ENCODE measurements at places on chromosomes 1 and 21.

- no peak for DNase-seq
These were observed 294.8 kb upstream of the ADAMTS5 start for GRCh38 chr21:27261676-27262075.

DNA sequence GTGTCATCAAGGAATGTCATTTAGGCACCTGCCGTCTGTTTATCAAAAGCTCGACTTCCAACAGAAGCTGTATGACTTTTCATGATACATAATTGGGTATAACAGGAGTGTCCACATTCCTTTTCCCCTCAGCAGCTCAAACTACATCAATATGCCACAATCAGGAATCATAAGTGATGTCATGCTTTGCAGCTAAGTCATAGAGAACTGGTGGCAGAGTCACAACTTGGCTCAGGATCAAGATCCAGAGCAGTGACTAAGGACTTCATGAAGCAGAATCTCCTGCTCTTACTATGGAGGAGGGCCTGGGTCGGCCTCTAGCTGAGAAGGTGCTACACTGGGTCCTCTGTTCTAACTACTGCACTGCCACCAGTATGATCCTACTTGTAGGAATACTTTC is 36.5 kb upstream of the AGBL4 start:
- peak; percentile 5 for DNase-seq

DNA sequence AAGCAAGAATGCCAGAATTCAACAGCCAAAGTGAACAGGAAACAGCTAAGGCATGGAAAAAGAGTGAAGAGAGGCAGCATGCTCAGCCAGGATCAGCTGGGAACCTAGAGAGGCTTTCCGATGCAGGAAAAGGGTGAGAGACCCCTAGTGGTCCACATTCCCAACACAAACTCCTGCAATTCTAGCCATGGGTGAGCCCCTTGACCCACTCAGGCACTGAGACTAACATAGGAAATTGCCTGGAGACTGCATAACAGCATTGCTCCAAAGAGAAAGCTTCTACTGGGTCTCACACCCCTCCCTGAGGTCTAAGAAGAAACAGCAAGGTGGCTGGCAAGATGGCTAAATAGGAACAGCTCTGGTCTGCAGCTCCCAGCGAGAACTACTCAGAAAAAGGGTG is 123.2 kb downstream of the LHX8 start:
- no peak for DNase-seq

DNA sequence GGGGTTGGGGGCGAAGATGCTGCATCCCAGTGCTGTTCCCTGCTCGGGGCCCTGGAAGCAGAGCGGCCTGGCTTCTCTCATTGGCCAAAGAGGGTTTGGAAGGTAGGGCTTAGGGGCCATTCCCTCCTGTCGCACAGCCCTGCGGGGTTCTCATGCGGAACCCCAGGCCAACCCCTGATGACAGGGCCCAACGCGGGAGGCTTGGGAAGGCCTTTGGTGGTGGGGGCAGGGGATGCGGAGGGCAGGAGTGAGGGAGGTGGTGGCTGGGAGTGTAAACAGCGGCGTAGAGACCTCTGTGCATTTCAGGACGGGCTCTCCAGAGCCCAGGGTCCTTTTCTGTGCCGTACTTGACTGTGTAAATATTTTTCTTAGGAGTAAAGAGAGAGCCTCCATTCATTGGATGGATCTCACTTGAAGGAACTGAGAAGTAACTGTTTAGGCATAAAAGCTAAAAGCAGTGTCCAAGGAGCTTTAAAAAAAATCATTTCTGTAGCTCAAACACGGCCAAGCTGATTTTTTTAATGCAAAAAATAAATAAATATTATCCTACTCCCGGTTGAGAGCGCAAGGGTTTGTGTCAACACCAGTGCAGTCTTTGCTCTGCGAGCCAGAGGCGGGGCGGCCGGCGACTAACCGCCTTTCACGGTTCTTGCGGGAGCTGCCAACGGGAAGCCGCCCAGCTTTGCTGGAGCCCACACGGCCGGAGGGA is 169.1 kb downstream of the PRDM16 start:
- DNase-seq = no peak

DNA sequence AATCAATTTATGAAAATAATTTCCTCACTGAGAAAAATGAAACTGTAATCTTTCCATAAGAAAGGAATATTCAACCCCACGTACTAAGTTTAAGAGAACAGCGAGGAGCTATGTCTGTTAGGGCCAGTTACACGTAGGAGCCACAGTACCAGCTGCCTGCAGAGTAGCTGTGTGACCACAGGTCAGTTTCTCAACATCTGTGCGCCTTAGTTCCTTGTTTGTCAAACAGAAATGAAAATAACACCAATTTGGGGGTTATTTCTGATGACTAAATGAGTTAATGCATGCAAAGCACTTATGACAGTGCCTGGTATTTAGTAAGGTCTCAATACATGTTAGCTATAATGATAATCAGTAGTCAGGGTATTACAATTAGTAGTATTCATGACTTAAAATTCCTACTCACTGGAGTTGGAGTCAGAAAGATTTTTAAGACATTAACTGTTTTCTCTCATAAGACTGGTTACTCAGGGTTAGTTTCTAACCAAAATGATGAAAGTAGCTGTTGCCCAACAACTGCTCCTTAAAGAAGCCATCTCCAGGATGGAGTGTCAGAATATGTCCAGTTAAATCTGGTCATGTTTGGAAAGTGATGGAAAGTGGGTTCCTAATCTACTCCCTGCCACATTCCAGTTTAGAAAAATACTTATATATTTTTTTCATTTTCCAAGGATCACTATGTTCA is 85.8 kb upstream of the ZNF648 start:
- no peak for DNase-seq

GRCh38 chr1:88685259-88685620 is 1.2 kb downstream of the PKN2 start:
- no peak for DNase-seq

GRCh38 chr1:59498640-59499039 is 201.7 kb downstream of the FGGY start:
- DNase-seq = no peak

- no peak for DNase-seq
These were observed 215.1 kb upstream of the FGGY start for GRCh38 chr1:59081795-59082194.

DNA sequence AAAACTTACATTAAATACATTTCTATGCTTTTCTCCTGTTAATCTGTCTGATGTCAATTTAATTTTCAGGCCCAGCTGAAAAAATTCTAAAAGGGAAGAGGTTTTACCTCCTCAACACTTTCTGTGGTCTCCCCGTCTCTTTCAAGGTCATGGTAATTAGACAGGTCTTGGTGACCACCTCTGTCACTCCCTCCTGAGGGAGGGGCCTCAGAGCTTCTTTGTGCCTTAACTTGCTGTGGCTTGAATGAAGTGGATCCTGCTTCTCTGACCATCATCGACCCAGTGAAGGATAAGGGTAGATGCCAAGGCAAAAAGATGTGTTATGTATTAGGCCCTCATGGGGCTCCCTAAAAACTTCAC is 40.8 kb upstream of the OSBPL9 start:
- DNase-seq = no peak

DNA sequence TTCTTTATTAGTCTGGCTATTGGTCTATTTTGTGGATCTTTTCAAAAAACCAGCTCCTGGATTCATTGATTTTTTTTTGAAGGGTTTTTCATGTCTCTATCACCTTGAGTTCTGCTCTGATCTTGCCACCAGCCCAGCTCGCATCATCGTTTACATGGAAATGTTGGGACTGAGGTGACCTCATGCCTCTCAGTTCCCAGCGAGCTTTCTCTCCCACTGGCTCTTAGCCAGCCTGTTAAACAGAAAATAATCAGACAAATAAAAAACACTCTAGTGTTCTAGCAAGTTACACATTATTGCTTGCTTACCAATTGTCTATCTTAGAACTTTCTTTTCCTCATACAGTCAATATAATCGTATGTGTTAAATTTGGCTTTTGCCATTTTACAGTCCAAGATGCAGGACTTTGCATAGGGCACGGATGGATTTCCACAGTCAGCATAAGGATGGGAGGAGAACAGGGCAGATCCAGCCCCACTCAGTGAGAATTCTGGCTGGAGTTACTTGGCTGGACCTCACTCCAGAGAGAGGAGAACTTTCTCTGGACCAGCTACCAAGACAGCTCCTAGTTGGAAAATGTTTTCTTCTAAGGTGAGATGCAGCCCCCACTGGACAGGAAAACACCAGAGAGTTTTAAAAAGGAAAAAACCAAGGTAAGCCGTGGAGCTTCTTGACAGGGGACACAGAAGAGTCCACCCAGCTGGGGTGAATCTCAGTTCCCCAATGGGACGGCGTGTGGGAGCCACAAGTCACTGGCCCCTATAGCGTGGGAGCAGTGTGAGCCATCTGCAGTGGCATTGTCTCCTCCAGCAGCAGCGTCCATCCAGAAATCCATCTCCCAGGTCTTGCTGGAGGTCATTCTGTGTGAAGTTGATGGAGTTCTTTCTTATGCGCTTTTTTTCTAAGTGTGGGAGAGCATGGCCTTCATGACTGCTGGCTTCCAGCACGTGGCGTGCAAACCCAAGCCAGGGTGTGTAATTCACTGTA is 17.6 kb downstream of the PGBD2 start:
- DNase-seq = no peak

DNA sequence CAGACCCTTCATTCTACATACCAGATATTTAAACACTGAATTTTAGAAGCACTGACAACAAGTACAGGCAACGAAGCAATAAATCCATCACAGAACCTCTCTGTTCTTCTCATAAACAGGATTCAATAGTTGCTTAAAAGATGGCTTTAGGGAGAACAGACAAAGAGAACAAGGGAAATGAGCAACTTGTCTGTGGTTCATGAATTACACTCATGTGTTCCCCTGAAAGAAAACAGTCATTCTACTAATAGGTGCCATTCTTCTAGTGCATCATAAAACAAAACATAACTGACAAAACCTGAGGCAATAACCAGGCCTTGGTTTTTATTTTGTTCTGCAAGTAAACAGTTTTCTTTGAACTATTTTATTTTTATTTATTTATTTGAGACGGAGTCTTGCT is 6.8 kb downstream of the GNL2 start:
- DNase-seq = no peak

- DNase-seq = no peak
These were observed 505.2 kb downstream of the PLPP3 start for GRCh38 chr1:56074007-56074651.

GRCh38 chr1:211529453-211529852 is 37.5 kb upstream of the RD3 start:
- DNase-seq = no peak

- no peak for DNase-seq
These were observed 151.0 kb upstream of the RAB4A start for GRCh38 chr1:229119876-229120275.

GRCh38 chr1:177490036-177490639 is 319.4 kb downstream of the BRINP2 start:
- DNase-seq = no peak

GRCh38 chr1:203073469-203073868 is 12.3 kb downstream of the MYOG start:
- no peak for DNase-seq

- DNase-seq = peak; percentile 25
These were observed 1.3 kb downstream of the ARL8A start for GRCh38 chr1:202143011-202143767.

DNA sequence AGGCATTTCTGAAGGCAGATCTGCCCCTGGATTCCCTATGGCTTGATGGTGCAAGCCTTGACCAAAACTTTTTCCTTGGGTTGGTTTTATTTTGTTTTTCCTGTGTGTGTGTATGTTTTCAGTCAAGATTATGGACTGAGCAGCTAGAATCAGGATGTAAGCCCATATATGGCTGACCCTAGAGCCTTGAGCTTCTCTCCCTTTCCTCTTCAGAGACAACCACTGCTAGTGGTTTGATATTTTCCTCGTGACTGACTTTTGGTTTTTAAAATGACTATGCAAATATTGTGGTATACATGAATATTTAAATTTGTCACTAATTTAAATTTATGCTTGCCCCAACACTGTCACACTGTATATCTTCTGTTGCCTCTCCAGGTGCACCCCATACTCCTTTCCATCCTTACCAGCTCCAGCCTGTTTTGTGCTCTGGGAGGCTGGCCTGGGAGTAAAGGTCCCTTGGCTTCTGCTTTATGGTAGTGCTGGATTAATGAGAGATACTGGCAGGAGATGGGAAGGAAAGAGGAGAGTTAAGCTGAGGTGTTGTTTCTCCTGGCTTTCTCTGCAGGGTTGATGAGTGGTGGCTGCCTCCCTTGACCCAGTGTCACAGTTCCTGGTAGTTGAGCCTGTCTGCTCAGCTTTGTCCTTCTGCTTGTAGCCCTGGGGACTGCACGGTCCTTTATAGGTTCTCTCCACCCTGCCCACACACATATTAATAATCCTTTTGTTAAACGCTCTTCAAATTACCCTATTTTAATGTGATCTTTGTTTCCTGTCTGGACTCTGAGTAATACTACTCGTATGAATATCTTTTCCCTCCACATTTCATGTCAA is 44.4 kb downstream of the RWDD3 start:
- DNase-seq = no peak

- peak; percentile 97 for DNase-seq
These were observed 16.0 kb upstream of the POU3F1 start for GRCh38 chr1:38062361-38063288.

- DNase-seq = no peak
These were observed 53.2 kb downstream of the NCAM2 start for GRCh38 chr21:21051109-21052055.

- DNase-seq = no peak
These were observed 1.7 kb upstream of the TFF3 start for GRCh38 chr21:42316891-42317290.

DNA sequence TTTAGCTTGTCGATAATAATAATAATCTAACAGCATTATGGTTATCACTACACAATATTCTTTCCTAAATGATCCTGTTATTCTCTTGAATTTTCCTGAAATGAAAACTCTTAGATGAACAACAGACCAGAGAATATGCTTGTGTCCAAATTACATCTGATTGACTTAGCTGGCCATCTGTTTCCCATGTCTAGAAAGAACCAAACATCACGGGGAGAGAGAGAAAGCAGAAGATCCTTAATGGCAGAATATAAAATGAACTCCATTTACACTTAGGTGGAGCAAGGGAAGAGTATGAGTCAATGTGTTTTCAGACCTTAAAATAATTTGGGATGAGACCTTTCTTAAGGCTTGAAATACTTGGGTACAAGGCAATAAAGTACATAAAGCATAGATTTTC is 162.2 kb downstream of the DSCAM start:
- DNase-seq = no peak

DNA sequence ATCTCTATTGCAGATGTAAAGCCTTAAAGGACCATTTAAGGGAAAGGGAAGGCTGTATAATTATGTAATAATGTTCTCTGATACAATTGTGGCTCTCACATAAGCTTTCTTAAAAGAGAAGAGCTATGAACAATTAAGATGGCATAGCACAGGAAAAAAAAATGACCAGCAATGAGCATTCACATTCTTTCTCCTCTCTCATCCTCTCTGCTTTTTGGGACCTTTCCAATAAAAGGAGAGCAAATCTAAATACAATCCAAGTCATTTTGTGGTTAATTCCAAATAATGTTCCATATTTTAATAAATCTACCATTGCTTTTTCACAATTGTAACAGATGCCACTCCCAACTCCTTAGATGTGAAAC is 23.5 kb downstream of the SMYD3 start:
- DNase-seq = no peak

Measured in DMS79 (cell line).